WTC11 (cell line): ENCODE measurements at places on chromosomes 16 and 17. TPM values are rescaled to one million over a fixed set of nuclear protein-coding genes. Genes with fewer than 3 reads are reported as not detected.

Gene TMEM186
- total RNA-seq, result 13.9 to 17.8 TPM (median 14.6 TPM) in 3 replicates

Gene SKAP1
- 0.30 to 0.57 TPM in 2 of 3 replicates, not detected in the other for total RNA-seq

Gene ERBB2
- total RNA-seq, result 153 to 209 TPM (median 158 TPM) in 3 replicates

Gene CSHL1
- not detected in 3 replicates for total RNA-seq

Gene C1QL1
- total RNA-seq, result 13.4 to 16.8 TPM (median 15.6 TPM) in 3 replicates

Gene CD7
- total RNA-seq, result 0.74 to 1.3 TPM (median 0.92 TPM) in 3 replicates

Gene CCL17
- not detected in 3 replicates for total RNA-seq

Gene PLA2G10
- 0.39 to 0.85 TPM (median 0.42 TPM) in 3 replicates for total RNA-seq

Gene CIITA
- total RNA-seq, result 0.21 to 0.27 TPM (median 0.26 TPM) in 3 replicates

Gene ZNF830
- 15.8 to 20.2 TPM (median 16.4 TPM) in 3 replicates for total RNA-seq

Gene KRTAP1-5
- total RNA-seq, result not detected in 3 replicates
